ENCODE measurements at places on chromosomes 2 and 18.

GRCh38 chr2:184053326-184053725, 545.0 kb upstream of the ZNF804A start:
- no peak for DNase-seq

DNA sequence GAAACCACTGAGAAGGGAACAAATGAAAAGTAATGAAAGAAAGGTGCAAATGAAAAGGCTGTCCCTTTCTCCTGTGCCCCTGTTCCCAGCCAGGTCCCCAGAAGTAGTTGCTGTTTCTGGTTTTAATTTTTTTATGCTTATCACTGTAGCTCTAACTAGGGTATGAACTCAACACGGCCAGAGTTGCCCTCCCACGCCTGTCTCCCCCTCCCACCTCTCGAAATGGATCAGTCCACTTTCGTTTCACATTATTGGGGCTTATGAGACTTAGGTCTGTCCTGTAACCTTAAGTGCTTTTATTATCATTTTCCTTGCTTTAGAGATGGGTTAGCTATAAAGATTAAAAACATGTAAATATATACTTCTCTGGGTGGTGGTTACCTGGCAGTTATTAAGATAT, 8.6 kb downstream of the RBFA start:
- DNase-seq: no peak

GRCh38 chr2:193703411-193703810, 1508.7 kb upstream of the TMEFF2 start:
- no peak for DNase-seq

DNA sequence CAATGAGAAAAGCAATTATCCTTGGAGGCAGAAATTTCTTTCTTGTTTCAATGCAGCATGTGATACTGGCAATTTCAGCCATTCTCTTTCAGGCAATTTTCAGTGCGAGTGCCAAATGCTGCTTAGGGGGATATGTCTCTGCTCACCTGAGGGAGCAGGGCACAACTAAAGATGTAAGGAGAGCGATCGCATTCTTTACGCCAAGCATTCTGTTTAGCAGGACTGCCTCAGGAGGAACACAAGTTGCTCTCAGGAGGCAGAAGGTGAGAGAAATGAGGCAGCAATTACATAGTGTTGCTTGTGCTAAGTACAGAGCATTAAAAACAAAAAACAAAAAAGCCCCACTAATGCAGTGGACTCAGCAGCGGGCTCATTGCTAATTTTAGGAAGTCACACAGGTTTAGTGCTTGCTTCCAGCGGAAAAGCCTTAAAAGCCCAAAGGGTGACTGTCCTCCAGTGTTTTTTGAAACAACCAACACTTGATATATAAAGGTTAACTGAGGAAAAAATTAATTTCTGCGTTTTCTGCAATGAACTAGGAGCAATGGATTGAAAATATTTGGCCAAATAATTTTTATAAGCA, 116.9 kb downstream of the METTL8 start:
- DNase-seq: no peak

- no peak for DNase-seq
Measured at GRCh38 chr2:174503161-174503809, 16.5 kb upstream of the GPR155 start.

DNA sequence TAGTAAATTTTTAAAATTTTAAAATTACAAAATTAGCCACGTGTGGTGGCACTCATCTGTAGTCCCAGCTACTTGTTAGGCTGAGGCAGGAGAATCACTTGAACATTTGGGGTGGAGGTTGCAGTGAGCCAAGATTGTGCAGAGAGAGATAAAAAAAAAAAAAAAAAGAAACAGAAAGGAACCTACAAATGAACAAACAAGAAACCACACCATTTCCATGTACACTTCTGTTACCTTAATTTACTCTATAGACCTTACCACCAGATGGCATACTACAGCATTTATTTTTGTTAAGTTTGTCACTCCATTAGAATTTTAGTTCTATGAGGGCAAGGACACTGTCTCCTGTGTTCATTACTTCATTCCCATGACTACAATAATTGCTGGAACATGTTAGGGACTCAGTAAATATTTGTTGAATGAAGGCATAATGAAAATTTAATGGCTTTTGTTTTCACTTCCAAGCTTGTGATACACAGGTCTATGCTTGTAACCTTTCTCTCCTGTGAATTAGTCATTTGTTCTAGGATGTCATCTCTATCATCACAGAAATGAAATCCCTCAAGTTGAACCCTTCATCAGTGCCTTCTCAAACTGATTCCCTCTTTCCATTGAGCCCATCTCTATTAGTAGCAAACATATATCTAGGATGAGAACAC, 76.0 kb downstream of the ARHGAP15 start:
- no peak for DNase-seq

GRCh38 chr18:48948112-48949049, 2.4 kb downstream of the SMAD7 start:
- DNase-seq: peak; percentile 75

GRCh38 chr2:212147921-212148513, 390.6 kb downstream of the ERBB4 start:
- no peak for DNase-seq

GRCh38 chr2:128779301-128780095, 460.8 kb upstream of the HS6ST1 start:
- DNase-seq: peak; percentile 49

GRCh38 chr2:165827921-165828276, 33.9 kb upstream of the GALNT3 start:
- no peak for DNase-seq

GRCh38 chr18:74862094-74862493, 264.4 kb downstream of the ZNF407 start:
- no peak for DNase-seq

All from coronary artery (tissue), 2 donors.